ENCODE measurements at places on chromosomes 1 and 21. TPM values are rescaled to one million over a fixed set of nuclear protein-coding genes. Genes with fewer than 3 reads are reported as not detected.

- no peak for DNase-seq
Observed at GRCh38 chr1:70353601-70354331, 756 bp downstream of the ANKRD13C start.

- no peak for DNase-seq
Observed at GRCh38 chr1:11592752-11593151, 61.5 kb downstream of the FBXO2 start.

The CHI3L2 gene
- not detected for total RNA-seq

- DNase-seq, result no peak
Observed at GRCh38 chr1:936348-937264, 12.9 kb downstream of the SAMD11 start.

GRCh38 chr1:35835398-35835797 lies 27.6 kb downstream of the AGO4 start:
- DNase-seq, result no peak

GRCh38 chr1:96538883-96539282 lies 182.7 kb upstream of the PTBP2 start:
- no peak for DNase-seq

DNA sequence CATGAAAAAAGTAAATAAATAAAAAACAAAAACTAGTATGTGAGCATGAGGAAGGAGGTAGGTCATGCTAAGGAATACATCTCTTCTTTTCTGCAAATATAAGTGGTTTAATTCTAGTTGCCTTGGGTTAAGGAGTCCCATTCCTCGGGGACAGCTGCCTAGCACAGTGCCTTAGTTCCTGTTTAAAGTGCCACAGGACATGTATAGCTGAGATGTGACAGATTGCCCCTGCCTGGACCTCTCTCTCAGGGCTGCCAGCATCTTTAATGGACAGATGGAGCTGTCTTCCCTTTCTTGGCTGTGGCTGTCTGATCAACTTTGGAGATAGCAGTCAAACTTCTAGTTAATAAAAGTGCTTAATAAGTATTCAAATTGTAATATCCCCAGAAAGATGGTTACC lies 50.0 kb downstream of the TSEN15 start:
- DNase-seq, result no peak

GRCh38 chr1:209959623-209960022 lies 21.6 kb downstream of the SYT14 start:
- no peak for DNase-seq

DNA sequence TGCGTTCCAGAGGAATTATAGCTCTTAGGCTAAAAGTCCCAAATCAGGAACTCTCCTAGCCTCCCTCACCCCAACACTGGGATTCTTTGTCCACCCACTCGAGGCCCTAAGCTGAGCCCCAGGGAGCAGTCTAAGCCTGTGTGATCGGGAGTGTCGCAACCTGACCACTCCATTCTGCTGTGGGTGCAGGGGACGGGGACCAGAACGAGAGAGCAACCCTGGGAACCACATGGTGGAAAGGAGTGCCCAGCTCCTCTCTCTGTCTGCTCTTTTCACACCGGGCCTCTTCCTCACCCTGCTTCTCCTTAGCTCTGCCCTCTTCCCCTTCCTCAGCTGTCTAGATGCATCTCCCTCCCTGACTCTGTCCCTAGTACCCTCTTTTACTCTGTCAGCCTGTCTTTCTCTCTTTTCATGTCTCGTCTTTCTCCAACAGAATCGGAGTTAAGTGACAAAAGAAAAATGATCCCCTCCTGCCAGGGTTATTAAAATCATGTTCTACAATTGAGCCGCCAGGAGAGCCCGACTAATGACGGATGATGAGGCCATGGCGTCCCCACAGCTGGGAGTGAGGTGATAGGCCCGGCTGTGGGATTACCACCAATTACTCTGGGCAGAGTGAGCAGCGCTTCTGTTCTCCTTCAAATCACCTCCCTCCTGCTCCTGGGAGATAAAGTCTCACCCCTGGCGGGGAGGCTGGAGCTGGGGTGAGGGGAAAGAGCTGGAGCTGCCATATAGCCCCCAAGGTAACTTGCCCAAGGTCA lies 34.5 kb upstream of the CSF3R start:
- DNase-seq, result no peak

DNA sequence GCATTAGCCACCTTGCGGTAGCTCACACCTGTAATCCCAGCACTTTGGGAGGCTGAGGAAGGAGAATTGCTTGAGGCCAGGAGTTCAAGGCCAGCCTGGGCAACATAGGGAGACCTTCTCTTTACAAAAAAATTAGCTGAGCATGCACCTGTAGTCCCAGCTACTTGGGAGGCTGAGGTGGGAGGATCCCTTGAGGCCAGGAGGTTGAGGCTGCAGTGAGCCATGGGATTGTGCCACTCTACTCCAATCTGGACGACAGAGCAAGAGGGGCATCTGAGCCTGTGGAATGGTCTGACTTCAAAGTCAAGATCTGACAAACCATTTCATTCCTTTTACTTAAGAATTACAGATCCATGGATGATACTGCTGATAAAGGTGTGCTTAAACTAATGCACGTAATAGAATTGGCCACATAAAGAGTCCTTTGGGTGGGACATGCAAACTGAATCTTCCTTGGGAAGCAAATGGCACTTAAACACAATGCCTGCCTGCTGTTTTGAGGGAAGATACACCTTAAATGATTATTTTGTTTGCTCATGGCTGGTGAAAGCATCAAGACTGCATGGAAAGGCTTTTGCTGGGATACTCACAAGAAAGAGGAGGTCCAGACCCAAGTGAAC lies 2.5 kb upstream of the TMEM201 start:
- no peak for DNase-seq

The AGL gene
- total RNA-seq, result 14.9 TPM

The ARHGAP30 gene
- 0.04 TPM for total RNA-seq

DNA sequence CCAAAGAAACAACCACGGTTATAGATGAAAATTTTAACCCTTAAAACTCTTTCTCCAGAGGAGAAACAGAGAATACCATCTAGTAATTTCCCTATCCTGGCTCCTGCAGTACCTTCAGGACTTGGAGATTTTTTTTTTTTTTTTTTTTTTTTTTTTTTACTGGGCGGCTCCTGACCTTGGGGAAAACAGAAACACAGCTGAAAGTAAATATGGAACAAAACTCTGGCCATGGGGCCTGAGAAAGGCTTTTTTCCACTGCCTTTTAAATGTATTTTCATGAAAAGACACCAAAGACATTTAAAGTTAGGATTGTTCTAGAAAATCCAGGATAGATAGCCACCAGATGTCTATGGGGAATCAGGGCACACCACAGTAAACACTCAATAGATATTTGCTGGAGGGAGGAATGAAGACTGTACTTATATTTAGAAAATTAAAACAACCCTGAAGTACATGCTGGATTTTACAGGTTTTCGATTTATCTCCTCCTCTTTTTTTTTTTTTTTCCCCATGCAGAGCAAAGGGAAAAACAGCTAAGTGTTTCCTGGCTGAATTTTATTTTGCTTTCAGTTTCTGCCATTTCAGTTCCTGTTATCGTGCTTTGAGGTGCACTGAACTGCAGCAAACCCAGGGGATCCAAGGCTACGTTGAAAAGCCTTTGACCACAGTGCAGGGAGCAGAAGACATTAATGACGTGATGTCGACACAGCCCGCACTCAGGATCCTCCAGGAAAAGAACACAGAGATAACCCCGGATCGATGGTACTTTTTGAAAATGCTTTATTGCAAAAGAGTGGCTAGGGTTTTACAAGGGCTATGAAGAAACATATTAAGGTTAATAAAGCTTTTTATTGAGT lies 35.7 kb upstream of the CNN3 start:
- no peak for DNase-seq

- DNase-seq, result no peak
Observed at GRCh38 chr21:31537872-31538576, 121.5 kb upstream of the SOD1 start.

DNA sequence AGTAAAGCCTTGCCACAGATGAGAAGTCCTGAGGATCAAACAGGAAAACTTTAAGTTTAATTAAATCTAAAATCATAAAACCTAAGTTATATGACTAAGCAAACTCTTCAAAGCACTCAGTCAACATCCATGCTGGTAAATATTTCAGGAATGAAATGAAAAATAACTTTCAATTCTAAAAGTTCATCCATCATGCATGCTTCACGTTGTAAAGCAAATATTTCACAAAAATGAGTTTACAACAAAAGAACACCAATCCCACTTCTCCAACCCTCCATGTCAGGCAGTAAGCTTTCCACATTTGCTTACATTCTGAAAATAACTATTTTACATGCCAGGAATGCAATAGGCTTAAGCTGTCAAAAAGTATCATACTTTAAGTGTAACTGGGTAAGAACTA lies 16.8 kb downstream of the APP start:
- no peak for DNase-seq

- no peak for DNase-seq
Observed at GRCh38 chr1:55823541-55824250, 608.5 kb upstream of the USP24 start.

DNA sequence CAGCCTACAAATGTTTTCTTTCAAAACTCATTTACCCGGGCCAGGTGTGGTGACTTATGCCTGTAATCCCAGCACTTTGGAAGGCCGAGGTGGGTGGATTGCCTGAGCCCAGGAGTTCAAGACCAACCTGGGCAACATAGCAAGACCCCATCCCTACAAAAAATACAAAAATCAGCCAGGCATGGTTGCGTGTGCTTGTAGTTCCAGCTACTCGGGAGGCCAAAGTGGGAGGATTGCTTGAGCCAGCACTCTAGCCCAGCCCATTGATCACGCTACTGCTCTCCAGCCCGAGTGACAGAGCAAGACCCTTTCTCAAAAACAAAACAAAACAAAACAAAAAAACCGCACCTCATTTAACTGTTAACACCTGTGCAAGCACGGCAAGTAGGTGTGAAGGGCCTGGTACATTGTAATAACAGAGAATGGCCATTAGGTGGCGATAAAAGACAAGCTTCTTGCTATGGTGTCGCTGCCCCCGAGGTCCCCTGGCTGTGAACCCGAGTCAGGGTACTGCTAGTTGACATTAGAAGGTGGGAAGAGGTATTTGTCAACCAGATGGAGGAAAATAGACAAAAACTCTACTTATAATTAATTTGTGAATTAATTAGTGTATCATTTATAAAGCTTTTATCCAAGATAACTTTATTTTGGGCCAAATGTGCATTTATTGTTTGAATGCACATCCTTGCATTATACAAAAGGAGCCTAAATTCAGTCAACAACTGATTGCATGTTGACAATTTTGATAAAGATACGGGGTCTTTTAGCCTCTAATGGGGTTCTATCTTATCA lies 66.5 kb downstream of the SH3BGR start:
- DNase-seq, result no peak

The FOXD3 gene
- not detected for total RNA-seq

DNA sequence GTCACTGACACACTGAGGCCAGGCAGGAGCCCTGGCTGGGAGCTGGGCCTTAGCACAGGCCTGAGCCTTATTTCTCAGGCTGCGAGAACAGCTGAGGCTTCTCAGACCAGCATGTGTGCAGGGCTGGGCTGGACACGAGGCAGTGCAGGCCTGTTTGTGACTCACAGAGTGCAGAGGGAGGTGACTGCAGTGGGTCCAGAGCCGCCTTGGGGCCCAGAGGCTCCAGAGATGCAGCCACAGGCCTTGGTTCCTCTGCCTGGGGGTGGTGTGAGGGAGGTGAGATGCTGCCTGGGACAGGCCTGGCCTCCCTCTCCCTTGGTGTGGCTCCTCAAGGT lies 61.2 kb upstream of the ETV3 start:
- no peak for DNase-seq
